Suprapubic skin (tissue), 4 donors: ENCODE measurements at places on chromosomes 12 and 14.

- no peak for DNase-seq
Observed at GRCh38 chr14:62144863-62145262, 382.6 kb downstream of the SNAPC1 start.

DNA sequence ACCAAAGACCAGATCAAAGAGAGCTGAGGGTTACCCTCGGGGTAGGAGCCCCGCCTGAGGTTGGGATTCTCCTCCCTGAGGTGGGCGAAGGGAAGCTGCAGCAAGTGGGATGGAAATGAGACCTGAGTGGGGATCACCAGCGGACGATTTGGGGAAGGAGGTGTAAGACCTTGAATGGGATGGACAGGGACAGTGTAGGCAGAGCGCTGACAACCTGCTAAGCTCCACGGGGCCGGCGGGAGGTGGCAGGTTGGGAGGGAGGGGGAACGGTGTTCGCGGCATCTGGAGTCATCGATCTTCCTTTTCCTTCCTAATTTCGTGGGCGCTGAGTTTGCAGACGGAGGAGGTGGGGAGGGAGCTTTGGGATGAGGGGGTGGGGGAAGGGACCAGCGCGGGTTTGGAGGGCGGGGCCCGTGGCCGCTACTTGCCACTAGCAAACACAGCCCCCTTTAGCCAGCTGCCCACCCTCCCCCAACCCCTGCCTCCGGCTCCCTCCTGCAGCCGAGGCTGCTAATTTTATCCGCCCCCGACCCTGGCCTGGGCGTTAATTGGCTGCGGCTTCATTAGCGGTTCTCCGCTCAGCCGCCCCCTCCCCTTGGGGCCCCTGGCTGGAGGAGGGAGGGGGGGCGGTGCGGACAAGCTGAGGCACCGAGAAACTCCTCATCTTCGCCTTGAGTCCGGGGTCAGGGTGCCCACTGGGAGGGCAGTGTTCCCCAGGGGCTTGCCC, 2.8 kb upstream of the SHMT2 start:
- DNase-seq = no peak

- DNase-seq = no peak
Observed at GRCh38 chr14:74952697-74953484, 2.5 kb downstream of the PGF start.

- DNase-seq = no peak
Observed at GRCh38 chr14:92033906-92034687, 5.8 kb downstream of the TRIP11 start.

GRCh38 chr14:105014032-105014431, 6.9 kb downstream of the CDCA4 start:
- DNase-seq = no peak

DNA sequence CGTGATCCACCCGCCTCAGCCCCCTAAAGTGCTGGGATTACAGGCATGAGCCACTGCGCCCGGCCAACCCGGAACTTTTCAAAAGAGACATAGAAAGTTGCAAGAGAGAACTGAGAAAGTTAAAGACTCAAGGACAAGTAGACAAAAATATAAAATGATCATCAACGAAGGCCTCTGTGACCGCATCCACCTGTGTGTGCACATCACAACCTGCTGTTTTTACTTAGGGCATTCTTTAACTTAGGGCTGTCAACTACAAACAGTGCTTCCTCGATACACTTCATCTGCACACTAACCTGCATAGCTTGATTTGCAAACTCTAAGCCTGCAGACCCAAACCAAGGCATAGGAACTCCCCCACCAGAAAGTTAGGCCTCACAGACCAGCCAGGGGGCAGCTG, 14.8 kb downstream of the P2RX2 start:
- DNase-seq = no peak

DNA sequence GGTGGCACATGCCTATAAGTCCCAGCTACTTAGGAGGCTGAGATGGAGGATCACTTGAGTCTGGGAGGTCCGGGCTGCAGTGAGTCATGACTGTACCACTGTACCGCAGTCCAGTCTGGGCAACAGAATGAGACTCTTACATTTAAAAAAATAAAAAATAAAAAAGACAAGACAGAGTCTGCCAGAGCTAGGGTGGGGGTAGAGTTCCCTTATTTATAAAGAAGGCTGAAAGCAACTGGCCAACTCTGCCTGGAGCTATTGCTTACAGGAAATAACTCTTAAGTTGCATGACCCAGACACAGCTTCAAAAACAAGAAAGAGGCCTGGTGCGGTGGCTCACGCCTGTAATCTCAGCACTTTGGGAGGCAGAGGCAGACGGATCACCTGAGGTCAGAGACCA, 31.5 kb downstream of the NUMB start:
- DNase-seq = no peak

DNA sequence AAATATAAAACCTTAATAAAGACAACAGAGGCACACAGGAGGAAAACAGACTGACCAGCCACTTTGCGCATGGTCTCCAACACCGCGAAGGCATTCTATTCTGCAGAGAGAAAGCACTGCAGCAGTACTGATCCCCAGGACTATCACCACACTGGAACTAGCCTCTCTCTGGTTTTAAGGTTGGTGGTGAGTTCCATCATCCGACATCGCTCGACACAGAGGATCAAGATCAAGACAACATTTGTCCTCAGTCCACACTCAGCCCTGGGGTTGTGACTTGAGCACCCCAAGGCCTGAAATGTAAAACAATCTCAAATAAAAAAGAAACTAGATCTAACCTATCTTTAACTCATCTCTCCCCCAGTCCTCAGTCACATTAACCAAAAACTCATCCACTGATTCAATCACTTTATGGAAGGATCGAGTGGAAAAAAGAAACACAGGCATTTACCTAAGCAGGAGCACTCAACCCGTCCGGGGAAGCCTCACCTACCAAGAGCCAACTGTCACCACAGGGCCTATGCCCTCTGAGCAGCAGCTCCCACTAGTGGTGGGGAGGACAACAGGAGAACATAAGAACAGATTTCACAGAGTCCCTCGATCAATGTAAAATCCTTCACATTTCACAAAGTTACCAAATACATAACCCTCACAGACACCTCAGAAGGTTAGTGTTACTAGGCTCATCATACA, 17.7 kb downstream of the STXBP6 start:
- no peak for DNase-seq

- DNase-seq = no peak
Observed at GRCh38 chr14:76203086-76204001, 51.6 kb downstream of the GPATCH2L start.

GRCh38 chr14:72515779-72516770, 377.8 kb downstream of the DPF3 start:
- no peak for DNase-seq

GRCh38 chr12:54370171-54370730, 6.0 kb upstream of the GPR84 start:
- peak; percentile 89 for DNase-seq

DNA sequence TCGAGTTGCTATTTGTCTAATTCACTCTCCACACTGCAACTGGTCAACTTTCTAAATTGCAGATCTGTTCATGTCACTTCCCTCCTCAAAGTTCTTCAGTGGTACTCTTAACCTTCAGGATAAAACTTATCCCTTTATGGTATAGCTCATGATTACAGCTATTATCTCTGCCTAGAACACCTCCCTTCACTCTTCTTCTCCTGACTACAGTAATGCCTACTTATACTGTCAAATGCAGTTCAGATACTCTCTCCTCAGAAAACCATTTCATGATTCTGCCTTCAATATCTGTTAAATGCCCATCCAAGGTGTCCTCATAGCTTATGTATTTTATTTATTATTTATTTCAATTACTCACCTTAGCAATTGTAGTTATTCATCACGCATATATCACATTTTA, 85.5 kb downstream of the FAR2 start:
- no peak for DNase-seq

DNA sequence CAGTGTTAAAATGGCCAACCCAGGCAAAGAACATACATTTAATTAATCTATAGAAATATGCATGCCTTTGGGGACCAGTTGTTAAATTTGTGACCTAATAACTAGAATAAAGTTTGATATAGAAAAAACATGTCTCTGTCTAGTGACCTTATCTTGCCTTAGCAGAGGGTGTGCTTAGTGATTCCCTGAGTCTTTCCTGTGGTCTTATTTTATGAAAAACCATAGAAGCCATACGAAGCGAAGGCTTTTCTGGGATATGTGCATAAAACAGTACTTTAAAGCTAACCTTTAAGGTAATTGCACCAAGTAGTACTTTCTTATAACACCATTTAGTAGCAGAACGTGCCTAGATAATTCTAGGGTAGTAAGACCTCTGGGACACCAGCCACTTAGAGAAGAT, 379.4 kb downstream of the ZFP36L1 start:
- no peak for DNase-seq

- no peak for DNase-seq
Observed at GRCh38 chr14:52307905-52308304, 6.2 kb upstream of the PTGER2 start.

DNA sequence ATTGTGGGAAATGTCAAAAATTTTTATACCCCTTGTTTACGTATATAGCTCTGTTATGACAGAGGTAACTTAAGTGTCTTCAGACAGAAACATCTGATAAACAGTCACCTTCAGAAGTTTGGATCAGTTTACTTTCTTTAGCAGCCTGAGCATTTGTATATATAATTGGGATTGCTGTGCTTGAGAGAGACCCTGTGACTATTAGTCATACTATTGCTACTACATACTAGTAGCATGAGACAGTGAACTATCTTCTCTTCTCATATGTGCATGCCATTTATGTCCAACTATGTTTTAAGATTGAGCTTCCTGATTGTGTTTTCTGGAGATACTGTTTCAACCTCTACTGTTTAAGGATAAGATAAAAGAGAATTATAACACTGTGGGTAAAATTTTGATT, 101.5 kb downstream of the PDE6H start:
- DNase-seq = no peak

- peak; percentile 97 for DNase-seq
Observed at GRCh38 chr14:105300542-105301102, at the start of gene BRF1. Gene BRF1, minus strand, starts transcription at chr14:105301001. Its CDS starts 372 bp downstream, at chr14:105300629.

DNA sequence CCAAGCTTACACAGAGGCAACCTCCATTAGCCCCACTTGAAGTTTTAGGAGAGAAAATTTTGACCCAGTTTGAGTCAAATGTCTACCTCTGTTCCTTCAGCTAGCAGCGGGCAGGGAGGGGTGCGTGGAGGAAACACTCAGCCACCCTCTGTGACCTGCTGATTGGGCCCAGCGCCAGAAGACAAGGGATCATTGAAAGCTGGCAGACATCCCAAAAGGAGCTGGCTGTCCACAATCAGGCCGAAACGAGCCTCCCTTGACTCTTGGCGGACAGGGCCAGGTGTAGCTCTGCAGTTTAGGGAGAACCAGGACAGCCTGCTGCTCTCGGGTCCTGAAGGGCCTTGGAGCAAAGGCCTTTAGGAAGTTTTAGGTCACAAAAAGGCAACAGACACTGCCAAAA, 41.3 kb downstream of the CD9 start:
- DNase-seq = no peak

DNA sequence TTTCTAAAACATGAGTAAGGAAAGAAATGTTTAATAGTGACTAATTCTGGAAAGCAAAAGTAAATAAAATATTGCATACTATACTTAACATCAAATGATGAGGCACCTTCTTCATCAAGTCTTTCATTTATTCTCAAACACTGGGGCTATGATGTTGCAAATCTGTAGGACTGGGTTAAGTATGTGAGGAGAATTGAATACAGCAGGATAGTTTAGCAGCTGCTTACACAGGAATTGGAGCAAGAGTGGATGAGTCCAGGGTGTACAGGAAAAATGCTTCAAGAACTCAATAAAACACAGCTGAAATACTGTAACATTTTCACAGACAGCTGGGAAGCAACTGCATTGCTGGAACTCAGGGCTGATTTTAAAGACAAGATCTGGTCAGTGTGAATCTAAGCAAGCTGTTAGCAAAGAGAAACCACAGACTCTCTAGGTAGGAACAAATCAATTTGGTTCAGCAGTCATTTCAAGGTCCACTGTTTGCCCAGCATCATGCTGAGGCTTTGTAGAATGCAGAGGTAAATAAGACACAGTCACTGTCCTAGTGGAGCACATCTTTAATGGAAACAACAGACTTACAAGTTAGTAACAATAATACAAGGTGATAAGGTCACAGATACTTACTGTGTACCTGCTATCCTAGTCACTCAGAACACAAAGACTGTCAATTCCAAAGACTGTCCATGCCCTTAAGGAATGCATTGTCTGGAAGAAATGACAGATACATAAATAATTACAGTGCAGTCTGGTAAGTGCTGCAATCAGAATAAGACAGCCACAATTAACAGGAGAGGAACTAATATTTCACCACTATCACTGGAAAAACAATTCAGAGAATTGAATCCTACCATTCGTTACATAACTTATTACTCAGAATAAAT, 96.8 kb upstream of the DACT1 start:
- no peak for DNase-seq

DNA sequence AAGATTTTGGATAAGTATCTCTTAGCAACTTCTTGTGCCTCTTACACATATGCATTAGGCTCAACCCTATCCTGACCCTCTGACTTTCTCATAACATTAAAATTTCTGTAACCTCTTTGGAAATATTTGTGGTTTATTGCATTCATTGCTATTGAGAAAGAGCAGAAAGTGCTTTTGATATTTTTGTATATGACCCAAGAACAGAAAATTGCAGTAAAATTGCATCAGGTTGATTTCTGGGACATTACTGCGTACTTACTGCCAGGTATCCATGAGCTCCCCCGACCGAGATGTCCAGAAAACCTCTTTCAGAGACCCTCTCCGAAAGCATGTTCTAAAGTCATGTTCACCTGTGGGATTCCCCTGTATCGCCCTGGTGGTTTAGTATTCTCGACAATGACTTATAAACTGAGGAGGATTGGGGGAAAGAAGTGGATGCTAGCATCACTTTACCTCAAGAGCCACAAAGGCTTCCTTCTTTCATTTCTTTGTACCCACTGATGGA, 14.5 kb upstream of the IL22 start:
- no peak for DNase-seq

DNA sequence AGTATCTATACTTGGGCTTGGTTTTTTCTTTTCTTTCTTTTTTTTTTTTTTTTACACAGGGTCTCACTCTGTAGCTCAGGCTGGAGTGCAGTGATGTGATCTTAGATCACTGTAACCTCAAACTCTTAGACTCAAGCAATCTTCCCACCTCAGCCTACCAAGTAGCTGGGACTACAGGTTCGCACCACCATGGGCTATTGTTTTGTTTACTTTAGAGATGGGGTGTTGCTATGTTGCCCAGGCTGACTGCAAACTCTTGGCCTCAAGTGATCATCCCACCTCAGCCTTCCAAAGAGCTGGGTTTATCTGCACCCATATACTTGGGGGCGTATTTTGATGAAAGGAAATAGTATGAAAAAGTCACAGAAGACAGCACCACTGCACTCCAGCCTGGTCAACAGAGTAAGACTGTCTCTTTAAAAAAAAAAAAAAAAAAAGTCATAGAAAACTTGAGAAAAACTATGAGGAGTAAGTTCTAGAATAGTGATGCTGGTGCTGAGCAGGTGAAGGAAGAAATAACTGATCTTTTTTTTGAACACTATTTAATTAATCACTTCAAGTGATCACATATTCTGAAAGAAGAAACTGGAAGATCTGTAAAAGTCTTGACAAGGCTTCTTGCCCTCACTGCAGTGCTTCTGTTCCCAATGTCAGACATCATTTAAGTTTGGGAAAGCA, 53.8 kb upstream of the NPFF start:
- DNase-seq = no peak
